ENCODE measurements at places on chromosomes 11 and 22.
A peak's percentile ranks its signal among the peaks of the same experiment; 100 is the strongest.

DNA sequence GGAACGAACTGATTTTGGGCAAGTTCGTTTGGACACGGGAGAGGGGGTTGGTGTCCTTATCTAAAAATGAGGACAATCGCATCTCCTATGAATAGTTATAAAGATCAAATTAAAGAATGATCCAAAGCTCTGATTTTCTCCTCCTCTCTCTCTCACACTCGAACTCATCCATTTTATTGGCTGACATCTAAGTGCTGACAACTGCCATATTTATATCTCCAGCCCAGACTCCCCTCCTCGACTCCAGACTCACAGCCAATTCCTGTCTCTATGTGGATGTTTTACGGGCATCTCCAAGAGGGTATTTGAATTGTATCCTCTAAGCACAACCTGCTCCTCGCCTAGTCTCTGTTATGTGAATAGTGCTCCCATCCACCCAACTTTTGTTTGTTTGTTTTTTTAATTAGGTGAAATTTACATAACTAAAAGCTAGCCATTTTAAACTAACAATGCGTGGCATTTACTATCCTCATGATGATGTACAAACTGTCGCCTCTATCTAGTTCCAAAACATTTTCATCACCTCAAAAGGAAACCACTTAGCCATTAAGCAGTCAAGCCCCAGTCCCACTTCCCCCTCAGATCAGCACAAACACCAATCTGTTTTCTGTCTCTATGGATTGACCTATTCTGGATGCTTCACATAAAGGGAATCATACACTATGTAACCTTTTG is 4.0 kb downstream of the SYN3 start:
- DNase-seq, result no peak

- DNase-seq, result no peak
These were observed 124.9 kb downstream of the MRTFA start for GRCh38 chr22:40511604-40512003.

DNA sequence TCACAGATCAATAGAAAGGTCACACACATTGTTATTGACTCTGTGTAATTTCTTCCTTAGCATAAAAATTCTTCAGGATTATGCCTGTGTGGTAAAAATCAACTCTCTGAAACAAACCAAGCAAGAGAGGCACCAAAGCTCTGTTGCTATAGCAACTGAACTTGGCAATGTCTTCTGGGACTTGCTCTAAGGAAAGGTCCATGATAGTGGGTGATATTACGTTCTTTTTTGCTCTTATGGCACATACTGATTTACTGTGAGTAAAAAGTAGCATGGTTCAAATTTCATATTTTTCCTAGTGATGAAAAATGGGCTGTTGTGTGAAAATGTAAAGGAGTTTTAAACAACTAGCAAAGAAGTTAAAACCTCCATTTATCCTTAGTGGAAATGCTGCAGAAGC is 66.4 kb downstream of the SVIP start:
- DNase-seq, result no peak

GRCh38 chr22:39503630-39504029 is 1.5 kb downstream of the MIEF1 start:
- DNase-seq, result no peak

GRCh38 chr22:29370537-29370936 is 17.8 kb downstream of the AP1B1 start:
- no peak for DNase-seq

GRCh38 chr22:29090039-29090438 is 17.2 kb downstream of the KREMEN1 start:
- DNase-seq, result no peak

DNA sequence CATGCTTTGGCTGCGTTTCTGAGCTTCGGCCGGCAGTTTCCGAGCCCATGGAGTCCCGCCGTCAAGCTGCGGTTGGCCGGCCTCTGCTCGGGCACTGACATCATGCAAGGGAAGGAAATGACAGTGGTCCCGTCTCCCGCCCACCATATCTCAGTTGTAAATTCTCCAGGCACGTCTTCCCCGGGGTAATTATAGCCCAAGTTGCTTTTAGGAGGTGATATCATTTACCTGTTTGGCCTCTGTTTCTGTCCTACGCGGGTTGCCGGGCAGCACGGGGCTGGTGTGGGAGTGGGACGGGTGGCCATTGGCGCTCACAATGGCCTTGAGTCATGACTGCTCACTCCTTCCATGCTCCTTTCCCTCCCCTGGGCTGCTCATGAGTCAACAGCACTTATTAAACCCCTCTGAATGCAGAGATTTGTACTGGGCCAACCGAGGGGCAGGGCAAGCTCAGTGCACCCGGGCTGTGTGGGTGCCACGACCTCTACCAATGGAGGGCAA is 4.2 kb upstream of the ANO1 start:
- no peak for DNase-seq

DNA sequence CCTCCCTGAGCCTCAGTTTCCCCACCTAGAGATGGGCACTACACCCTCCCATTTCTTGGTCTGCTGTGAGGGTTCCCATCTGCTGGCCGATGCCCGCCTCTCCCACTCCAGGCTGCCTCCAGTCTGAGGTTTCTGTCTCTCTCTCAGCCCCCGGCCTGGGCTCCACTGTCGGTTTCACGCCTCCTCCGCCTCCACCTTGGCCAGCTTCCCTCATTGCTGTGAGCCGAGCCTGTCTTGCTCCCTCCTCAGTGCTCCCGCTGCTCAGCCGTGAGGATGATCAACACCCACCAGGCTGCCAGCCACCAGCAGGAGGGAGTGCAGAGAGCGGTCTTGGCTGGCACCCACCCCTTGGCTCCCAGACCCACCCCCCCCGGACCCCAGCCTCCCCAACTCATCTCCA is 61.0 kb downstream of the CYTH4 start:
- DNase-seq, result no peak

- DNase-seq, result no peak
These were observed 425 bp upstream of the KDELR3 start for GRCh38 chr22:38467438-38467903.

DNA sequence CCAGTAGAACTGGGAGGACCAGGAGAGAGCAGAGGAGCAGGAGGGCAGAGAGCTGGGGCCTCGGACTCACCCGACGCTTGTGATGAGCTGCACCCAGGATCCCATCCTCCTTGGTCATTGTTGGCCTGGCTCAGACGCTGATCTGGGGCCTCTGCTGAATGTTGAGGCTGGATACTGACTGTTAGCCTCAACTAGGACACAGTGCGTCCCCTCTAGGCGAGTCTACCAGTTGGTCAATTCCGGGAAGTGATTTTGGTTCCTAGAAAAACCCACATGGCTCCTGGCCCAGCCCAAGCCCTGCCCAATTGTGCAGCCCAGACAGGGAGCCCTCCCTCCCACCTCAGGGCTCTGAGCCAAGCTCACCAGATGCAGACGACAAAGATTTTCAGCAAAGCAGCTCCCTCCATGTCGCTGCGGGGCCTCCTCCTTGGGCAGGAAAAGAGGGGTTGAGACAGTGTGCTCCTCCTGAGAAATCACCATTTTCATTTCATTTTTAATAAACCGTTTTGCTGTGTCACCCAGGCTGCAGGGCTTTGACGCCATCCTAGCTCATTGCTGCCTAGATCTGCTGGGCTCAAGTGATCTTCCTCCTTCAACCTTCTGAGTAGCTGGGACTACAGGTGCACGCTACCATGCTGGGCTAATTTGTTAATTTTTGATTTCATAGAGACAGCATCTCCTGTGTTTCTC is at the start of gene APOL4:
Gene APOL4 (minus strand): TSS at position 180 of the 690 bp plus-strand sequence. CDS start 75 bp downstream, at position 105.
- DNase-seq, result peak; percentile 87
